ENCODE measurements at places on chromosomes 7 and 10.

DNA sequence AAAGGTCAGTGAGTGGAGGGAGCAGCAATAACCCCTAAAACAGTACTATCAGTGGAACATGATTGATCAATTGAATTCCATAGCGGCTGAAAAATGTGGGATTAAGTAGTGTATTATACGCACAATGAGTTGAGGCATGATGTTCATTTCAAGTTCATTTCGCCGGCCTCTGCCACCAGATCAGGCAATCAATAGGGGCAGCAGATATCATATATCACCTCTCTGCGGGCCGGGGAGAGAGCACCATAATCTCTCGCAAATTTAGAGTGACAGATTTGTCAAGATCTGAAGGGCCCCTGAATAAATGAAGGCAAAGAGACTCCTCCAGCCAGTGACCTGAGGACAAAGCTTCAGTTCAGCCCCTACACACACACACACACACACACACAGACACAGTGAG, 58.5 kb downstream of the PAX2 start:
- no peak for DNase-seq

GRCh38 chr10:101570428-101571270, 17.4 kb downstream of the POLL start:
- DNase-seq, result peak; percentile 53

GRCh38 chr10:126570621-126571602, 99.6 kb downstream of the C10orf90 start:
- no peak for DNase-seq

DNA sequence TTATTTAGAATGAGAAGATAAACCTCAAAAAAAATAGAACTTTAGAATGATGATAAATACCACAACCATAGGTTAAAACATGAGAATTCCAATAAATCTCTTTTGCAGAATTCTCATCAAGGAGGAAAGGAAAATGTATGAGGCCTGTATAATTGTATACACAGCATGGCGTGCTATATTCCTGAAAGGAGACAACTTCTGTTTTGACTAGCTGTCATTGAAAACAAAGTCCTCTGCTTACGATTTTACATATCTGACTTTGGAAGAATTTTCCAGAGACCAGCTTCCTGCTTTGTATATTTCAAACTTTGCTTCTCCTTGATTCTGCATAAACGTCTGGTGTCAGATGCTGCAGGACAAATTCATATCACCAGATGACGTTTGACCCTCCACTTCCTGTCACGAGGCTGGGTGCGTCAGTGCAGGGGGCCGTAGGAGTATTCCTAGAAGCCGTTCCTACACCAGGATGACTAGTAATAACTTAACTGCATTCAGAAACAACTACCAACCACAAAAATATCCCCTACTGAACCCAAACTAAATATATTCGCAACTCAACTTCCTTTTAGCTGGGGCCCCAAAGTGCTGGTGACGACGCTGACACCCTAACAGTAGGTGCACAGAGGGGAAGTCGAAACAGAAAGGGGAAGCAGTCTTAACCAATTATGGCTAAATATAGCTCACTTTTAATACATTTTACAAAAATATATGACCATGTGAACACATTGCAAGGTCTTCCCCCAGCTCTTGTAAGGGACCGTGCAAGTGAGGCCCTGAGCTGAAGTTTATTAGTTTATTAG, 178.6 kb upstream of the INHBA start:
- DNase-seq, result peak; percentile 82

GRCh38 chr10:119401671-119402395, 140.7 kb downstream of the RGS10 start:
- no peak for DNase-seq

DNA sequence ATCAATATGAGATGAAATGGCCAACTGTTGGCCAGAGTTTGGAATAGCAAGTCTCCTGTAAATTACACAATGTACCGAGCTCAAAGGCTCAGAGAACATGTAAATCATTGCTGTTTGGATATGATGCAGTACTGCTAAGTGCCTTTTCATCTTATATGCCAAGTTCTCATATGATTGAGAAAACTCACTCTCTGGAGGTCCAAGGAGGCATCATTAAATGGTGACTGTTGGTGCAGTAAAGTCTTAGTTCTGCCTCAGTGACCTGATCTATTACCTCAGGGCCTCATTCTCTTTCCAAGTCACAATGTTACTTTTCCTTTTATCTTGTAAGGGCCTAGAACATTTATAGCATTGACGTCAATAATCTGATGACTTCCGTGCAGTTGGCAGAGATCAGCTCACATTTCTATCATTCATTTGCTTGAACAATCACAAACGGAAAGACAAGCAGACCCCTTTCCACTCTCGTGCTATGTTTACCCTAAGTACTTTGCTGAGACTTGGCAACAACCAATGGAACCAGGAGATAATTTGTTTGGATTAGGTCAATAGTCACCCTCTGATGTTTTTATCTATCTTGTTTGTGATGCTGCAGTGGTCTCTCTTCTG, 32.6 kb upstream of the PDK4 start:
- DNase-seq, result no peak

GRCh38 chr10:97791824-97792721, 20.3 kb upstream of the SFRP5 start:
- no peak for DNase-seq

- no peak for DNase-seq
Measured at GRCh38 chr7:15567652-15568051, 5.8 kb upstream of the AGMO start.

GRCh38 chr10:10831085-10831484, 186.6 kb upstream of the CELF2 start:
- DNase-seq, result no peak

DNA sequence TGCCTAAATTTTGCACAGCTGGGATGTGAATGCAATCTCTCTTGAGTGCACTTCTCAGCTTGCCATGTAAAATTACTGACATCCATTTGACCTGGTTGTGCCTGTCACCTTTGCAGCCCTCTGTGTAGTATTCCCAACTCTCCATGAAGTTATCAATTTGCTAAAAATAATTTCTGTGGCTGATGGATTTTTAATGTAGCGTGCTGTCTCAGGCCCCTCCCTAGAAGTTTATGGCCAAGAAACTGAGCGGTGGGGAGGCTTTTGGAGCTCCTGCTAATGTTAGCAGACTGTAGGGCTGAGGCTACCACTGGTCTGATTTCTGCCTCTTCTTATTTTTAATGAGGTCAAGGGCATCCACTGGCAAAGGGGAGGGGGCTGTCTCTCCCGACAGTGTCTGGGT, 577.0 kb upstream of the DPP6 start:
- no peak for DNase-seq

GRCh38 chr10:99426689-99427088, 3.7 kb downstream of the GOT1 start:
- no peak for DNase-seq

GRCh38 chr7:35983626-35984025, 169.4 kb upstream of the EEPD1 start:
- no peak for DNase-seq

DNA sequence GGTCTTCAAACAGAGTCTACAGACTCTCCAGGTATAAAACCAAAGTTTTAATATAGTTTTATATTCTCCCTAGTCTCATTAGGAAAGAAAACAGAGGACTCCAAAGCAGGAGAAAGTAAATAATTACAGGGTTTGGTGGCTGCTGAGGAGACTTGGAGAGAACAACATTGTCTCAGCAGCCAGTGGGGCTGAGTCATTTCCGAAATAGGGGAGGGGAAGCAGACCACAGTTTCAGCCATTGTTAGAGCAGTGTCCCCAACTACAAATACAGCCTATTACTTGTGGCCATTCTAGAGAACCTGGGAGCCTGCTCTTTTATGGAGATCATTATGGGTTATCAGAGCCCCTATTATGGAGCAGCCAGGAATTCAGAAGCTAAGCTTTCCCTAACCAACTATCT, 44.2 kb upstream of the A1CF start:
- DNase-seq, result no peak

DNA sequence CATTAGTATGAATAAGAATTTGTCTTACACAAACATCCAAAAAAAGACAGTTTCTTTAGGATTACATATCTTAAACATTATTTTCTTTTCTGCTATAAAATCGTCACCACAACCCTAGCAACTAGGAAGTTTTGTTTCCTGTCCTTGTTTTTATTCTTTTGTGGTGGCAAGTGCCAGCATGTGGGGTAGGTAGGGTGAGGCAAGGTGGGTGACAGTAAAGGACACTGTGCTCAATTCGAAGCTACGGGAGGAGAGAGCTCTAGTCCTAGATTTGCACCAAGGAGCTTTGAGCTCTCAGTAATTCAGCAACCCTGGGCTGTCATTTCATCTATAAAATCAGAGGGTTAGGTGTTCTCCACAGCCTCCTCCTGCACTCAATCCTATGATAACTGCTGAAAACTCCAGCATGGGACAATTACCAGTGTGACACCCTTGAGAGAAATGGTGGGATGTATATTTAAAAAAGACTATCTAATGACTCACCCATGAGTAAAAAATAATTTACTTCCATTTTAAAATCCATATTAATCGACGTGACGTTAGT, 187.1 kb downstream of the FAM107B start:
- DNase-seq, result no peak

DNA sequence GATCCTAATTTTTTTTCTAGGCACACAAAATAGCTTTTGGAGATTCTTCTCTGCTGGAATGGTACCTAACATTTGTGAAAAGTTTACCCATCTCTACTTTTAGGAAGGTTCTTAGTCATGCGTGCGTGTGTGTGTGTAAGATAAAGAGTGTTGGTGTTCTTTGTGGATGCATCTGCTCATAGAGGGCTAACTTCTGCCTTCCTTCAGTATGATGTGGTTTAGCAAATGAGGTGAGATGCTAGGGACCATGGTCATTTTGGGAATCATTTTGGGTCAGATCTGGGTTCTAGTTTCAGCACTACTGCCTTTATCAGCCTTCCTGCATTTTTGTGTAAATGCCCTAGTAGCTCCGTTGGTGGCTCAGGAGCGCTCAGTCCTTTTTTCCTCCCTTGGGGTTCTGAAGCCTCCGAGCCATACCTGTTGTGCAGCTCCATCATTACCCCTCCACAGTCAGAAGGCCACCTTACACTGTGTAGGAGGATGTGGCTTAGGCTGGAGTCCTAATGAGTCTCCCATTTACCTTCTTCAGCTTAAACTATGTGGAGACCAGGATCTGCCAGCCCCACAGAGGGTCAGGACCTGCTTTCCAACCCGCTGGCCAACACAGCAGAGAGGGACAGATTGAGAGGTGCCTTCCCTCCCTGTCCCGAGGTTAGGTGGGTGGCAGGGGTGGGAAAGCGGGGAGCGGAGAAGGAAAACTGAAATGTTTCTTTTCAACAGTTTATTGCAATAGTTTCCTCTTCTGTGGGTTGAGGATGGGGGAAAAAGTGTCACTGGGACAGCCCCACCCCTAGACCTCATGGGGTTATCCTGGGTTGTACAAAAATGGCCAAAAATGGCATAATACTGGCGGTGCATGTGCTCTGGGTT, 31.2 kb downstream of the TSPAN14 start:
- no peak for DNase-seq

- DNase-seq, result no peak
Measured at GRCh38 chr10:118843647-118844265, 89.0 kb upstream of the CACUL1 start.

DNA sequence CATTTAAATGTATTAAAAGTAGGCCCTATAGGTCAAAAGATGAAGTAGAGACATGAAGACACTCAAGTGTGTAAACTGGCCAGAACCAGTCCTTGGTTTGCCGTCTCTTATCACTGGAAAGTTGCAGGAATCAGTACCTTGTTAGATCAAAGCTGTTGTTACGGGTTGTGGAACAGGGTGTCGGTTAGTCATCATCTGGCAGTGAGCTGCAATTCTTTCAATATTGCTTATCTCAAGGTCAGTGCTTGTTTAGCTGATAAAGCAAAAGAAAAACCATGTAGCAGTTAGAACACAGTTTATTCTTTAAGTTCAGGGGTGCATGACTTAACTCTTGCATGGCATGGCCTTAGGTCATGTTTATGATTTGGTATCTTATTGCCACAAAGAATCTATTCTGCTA, 10.0 kb upstream of the SLC13A1 start:
- DNase-seq, result no peak

DNA sequence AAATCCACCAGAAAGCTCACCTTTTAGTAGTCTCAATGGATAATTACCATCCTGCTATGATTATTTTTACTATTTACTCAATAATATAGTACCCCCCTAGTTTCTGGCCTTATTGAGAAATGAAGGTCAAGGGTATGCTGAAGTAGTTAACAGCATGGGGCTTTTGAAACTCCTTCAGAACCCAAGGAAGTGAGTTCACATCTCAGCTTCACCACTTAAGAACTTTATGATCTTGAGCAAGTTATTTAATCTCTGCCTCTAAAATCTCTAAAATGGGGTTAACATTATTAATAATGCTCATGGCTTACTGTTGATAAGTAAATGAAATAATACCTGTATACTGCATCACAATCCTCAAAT, 5.8 kb downstream of the MTPN start:
- DNase-seq, result no peak

- no peak for DNase-seq
Measured at GRCh38 chr10:30970760-30971460, 60.8 kb downstream of the ZNF438 start.

GRCh38 chr7:55567571-55567970, 4.7 kb downstream of the VOPP1 start:
- no peak for DNase-seq

- no peak for DNase-seq
Measured at GRCh38 chr10:36556468-36556867, 568.9 kb upstream of the ANKRD30A start.

DNA sequence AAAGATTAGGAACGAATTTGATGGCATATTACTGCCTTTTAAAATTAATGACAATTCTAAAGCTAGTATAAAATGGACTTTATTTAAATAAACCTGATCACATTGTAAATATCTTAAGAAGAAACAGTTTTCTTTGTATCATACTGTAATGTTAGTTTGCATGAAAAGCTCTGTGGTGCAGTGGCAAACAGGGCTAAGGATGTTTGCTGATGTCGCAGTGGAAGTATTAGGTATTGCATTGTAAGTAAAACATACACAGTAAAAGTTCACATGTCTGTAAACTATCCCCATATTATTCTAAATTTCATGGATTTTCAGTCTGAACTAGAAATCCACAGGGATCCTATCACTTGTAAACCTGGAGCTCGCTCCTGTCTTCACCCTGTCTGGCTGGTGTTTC, 252.6 kb upstream of the ZNF32 start:
- no peak for DNase-seq

GRCh38 chr10:99964791-99965190, 45.0 kb downstream of the DNMBP start:
- DNase-seq, result no peak

- DNase-seq, result no peak
Measured at GRCh38 chr10:51079331-51079730, 5.0 kb downstream of the PRKG1 start.

DNA sequence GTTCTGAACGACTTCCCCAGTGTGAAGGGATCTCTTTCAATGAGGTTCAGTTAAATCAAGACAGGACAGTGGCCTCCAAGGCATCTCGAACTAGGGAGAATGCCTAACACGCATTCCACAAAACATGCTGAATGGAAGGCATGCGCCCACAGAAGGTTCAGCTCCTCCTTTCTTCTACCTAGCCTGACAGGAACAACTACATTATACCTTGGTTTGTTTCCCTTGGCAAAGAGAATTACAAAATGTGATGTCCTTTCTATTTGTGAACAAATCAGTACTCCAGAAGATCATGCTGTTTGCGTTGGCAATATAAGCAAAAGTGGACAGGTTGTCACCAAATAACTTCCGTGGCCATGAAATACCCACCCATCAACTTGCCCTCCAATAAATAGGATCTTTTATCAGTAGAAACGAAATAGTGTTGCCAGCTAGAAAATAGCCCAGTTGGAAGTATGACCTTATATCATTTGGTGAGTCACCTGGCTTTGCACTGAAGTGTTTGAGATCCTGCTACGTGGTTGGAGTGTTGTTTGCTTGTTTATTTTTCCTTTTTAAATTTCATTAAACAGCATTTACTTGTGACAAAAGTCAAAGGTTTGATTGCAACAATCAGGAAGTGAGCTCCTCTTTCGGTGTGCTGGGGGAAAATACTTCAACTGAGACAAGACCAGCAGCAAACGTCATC, 117.0 kb upstream of the FAM204A start:
- DNase-seq, result no peak
